Breast epithelium (tissue), 4 donors: ENCODE measurements at places on chromosomes 1 and 21.

DNA sequence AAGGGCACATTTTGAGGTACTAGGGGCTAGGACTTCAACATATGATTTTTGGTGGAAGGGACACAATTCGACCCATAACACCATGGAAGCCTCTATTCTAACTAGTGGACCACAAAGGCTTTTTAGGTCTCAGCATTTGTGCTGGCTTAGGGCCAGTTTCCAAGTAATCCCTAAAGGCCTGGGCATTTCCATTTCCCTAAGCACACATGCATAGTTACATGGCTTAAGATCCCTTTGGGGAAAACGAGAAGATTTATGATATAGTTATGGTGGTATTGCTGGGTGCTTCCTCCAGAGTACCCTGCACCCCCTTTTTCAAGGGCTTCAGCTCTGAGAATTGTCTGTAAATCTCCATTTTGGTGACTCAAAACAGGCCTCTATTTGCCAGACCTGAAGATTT lies 28.2 kb upstream of the TMEM54 start:
- no peak for DNase-seq

DNA sequence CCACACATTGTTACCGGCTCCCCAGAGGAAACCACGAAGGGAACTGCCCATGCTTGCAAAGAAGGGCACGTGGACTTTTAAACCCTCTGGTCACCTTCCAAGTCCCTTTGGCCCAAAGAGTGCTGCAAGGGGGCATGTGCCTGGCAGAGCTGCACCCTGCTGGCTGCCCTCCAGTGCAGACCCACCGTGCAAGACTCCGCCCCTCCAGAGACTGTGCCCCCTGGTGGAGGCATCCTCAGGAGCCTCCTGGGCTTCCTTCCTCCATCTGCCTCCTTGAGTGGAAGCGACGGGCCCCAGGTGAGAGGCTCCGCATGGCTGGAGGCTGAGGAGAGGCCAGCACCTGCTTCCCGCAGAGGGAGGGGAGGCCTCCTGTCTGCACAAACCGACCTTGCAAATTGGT lies 100.6 kb downstream of the CRYAA start:
- no peak for DNase-seq

DNA sequence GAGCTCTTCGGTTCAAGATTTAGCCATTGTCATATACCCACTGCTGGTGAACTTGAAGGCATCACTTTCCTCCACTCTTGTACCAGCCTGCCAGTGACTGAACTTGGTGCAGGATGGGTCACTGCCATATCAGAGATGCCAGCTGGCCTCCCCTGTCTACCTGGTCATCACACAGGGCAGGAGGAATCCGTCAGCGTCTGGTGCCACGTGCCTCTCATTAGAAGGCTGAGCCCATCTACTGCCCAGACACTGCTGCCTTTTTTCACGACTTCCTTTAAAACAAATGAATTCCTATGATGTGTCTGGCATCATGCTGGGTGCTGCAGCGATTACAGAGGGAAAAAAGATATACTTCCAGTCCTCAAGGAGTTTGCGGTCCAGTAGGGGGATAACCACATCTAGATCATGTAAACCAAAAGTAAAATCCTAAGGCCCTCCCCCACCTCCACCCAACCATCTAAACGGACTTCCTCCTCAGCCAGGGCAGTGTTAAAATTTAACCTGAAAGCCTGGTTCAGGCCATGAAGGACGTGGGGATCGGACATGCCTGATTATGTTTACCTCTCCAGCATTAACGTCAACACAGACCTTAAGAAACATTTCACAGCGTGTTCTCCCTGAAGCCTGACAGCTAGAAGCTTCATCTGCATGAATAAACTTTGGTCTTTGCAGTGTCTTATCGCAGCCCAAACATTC lies 29.2 kb upstream of the PDE9A start:
- DNase-seq, result peak; percentile 17

- DNase-seq, result no peak
Measured at GRCh38 chr1:34373912-34374311, 197.2 kb downstream of the C1orf94 start.

GRCh38 chr21:17128132-17128531 lies 384.7 kb upstream of the CXADR start:
- DNase-seq, result no peak

GRCh38 chr1:42737257-42737656 lies 2.8 kb downstream of the CLDN19 start:
- DNase-seq, result peak; percentile 34

- DNase-seq, result no peak
Measured at GRCh38 chr1:202159534-202160371, 649 bp downstream of the PTPN7 start.

DNA sequence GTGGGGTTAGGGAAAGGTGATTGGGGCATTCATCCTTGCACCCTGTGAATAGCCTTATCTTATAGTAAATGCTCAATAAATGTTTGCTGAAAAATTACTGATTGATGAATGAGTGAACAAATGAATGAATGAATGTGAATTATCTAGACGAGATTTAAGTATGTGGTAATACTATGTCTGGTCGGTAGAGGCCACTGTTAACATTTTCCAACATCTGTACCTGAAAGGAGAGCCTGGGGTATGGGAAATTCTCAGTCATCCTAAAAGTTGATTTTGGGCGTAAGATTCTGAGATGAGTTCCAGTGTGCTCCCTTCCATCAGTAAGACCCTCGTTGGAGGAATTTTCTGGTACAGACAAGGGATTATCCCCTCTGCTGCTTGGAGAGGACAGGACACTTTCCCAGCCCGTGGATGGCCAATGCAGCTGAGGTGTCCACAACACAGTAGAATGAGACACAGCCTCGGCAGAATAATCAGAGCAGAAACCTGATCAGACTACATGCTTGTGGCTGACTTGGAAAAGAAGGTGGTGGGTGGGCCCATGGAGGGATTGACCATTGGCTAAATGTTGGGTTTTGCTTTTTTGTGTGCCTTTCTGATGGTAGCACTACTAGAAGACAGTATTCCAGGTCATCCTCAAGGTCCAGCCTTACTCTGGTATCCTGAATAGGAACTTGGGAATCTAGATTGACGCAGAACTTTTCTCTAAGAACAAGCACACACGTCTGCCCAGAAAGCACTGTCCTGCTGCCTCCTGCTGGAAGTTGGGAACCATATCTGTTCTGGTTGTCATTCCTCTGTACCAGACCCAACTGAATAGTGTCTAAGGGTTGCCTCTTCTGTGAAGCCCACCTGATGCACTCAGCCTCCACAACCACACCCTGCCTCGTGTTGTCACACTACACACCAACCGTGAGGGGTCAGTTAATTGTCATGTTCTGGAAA lies 262.0 kb downstream of the TNR start:
- DNase-seq, result no peak

- peak; percentile 32 for DNase-seq
Measured at GRCh38 chr1:247448107-247448791, 9.7 kb downstream of the OR2B11 start.

GRCh38 chr1:110606657-110607535 lies 738 bp upstream of the KCNA2 start:
- no peak for DNase-seq

DNA sequence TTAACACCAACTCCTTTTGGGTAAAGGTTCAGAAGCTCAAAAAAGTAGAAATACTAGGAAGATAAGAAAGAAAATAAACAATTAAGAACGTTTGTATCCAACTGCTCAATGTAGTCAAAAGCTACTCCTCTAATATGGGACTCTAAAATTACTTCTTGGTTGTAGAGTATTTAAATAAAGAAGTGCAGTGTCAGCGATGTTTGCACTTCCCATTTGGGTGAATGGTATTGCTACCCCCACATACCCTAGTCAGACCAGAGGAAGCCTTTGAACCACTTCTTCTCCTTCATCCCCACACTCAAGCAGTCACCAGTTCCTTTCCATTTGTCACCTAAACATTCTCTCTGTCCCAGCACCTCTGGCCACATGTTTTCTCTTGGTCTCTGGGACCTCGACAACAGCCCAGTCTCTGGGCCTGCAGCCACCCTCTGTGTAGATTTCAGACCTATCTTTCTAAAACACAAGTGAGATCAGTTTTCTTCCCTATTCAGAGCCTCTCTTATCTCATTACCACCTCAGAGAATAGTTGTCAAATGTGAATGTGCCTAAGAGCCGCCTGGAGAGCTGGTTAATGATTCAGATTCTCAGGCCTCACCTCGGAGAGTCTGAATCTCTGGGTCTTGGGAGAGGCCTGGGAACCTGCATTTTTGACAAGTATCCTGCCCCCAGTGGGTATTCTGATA lies 109.8 kb downstream of the OMA1 start:
- no peak for DNase-seq

GRCh38 chr1:118254001-118254400 lies 69.0 kb upstream of the SPAG17 start:
- no peak for DNase-seq

DNA sequence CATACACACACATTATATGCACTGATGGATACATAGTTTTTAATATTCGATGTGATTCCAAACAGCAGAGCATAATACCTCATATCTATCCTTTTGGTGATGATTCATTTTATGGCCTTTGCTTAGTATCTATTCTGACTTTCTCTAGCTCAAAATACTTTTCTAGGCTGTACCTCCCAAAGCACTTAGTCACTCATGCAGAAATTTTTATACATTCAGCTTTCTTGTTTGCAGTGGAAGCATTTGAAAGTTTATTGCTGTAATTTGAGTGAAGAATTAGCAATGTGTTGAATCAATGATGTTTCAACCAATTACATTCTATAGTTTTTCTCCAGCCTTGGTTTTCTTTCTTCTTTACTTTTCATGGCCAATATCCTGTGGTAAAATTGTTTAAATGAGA lies 66.7 kb downstream of the LBR start:
- no peak for DNase-seq

DNA sequence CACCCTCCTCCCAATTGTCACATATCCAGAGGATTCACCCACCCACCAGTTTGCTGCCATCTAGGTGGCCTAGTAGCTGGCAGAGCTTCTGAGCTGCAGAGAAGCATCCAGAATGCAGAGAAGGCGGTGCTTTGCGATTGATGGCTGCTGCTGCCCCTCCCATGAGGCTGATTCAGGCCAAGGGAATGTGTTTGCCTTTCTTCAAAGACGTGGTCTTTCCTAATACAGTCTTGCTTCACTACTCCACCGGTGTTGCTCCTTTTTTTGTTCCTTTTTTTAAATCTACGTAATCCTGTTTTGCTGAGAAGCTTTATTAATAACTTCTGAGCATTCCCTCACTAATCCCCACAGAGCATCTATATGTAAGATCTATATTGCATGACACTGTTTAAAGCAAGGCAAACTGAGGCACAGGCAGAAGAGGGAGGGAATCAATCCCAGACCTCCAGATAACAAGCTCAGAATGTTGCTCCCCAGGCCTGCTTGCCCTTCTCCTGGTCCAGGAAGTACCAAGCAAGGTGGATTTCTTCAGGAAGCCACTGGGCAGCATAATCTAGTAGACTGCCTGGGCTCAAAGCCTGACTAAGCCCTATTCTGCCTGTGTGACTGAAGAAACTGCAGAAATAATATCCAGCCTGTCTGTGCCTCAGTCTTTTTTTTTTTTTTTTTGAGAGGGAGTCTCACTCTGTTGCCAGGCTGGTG lies 275.5 kb upstream of the FMN2 start:
- peak; percentile 67 for DNase-seq
